ENCODE measurements at places on chromosomes 6 and 20. TPM values are rescaled to one million over a fixed set of nuclear protein-coding genes. Genes with fewer than 3 reads are reported as not detected.

Gene EEF1A2
- 0.09 TPM for total RNA-seq

Gene TTLL9
- not detected for total RNA-seq

Gene BIRC7
- total RNA-seq = not detected

Gene HTR1E
- total RNA-seq = not detected

Gene STMND1
- total RNA-seq = not detected

Gene ID4
- 3.1 TPM for total RNA-seq

Gene TPD52L1
- total RNA-seq = 17.2 TPM

Gene CNKSR3
- 6.0 TPM for total RNA-seq

Gene OPN5
- not detected for total RNA-seq

Gene C6orf118
- total RNA-seq = not detected

Gene KIF6
- not detected for total RNA-seq

Gene SOBP
- 4.0 TPM for total RNA-seq

Gene ZC3H12D
- total RNA-seq = 0.12 TPM

Gene KCNQ2
- not detected for total RNA-seq

Gene ASCC3
- total RNA-seq = 22.0 TPM

Gene VGLL2
- total RNA-seq = not detected

Gene LTB
- 0.17 TPM for total RNA-seq

Gene CDS2
- total RNA-seq = 6.9 TPM

Gene FAM184A
- total RNA-seq = not detected

Gene RBPJL
- total RNA-seq = not detected

Gene MUC21
- not detected for total RNA-seq

Gene CCN6
- not detected for total RNA-seq

Gene CCM2L
- total RNA-seq = not detected

Gene CPXM1
- total RNA-seq = 13.2 TPM

Gene RAET1L
- total RNA-seq = not detected

Gene BHLHE23
- not detected for total RNA-seq

Gene LY6G6F
- not detected for total RNA-seq

Gene GFOD1
- 24.2 TPM for total RNA-seq

Gene TUBB1
- total RNA-seq = not detected

Gene GNMT
- not detected for total RNA-seq

Gene IL17F
- not detected for total RNA-seq

Gene BCAS1
- 0.17 TPM for total RNA-seq

Gene DSP
- 1.6 TPM for total RNA-seq

All from pericardium fibroblast (primary cell).